Ammon's horn (tissue), 1 donor: ENCODE measurements at places on chromosomes 7 and 10.

- DNase-seq: no peak
These were observed 1.5 kb downstream of the STX1A start for GRCh38 chr7:73717991-73718405.

DNA sequence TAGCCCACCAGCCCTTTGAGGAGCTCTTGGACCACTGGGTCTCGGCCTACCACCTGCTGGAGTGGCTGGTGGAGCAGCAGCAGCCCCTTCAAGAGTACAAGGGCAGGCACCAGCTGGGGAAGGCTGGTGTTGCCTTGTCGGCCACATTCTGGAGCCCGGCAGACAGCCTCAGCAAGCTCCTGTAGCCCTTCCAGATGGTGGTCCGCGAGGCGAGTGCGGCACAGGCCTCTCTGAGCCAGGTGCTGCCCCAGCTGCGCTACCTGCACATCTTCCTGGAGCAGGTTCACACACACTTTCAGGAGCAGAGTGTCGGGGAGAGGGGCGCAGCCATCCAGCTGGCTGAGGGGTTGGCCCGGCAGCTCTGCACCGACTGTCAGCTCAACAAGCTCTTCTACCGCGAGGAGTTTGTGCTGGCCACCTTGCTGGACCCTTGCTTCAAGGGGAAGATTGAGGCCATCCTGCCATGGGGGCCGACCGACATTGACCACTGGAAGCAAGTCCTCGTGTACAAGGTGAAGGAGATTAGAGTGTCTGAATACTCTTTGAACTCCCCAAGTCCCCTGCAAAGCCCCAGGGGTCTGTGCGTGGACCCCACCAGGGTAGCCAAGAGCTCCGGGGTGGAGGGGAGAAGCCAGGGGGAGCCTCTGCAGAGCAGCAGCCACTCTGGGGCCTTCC lies 7.0 kb upstream of the ACTR3C start:
- DNase-seq: no peak

DNA sequence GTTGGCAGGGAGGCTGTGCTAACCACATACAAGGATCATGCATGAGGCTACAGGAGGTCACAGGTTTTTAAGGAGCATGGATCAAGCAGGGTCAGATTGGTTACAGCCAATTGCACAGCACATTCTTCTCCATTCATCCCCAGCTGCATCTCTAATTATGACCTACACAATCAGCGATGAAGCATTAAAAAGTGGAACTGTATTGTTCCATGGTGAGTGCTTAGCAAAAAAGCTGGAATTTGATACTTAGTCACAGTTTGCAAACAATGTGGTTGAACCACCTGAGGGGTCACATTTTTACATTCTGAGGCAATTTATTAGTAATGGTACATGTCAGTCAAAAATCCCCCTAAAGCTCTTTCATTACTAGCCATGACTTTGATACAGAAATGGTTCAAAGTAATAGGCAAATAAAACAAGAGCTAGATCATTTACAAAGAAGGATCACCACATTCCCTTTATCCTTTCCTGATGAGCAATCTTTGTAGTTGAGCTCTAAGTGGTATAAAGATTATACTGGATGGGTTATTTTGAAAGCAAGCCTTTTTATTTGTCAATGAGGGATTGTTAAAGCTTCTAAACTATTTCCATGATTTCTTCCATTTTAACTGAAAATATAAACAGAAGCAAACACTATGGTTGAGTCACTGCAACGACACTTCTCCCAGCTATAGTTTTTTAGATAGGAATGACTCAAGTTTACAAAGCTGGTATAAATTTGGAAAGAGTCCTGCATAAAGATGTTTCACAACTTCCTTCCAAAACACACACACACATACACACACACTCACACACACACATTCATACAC lies 217.8 kb upstream of the SEMA3A start:
- no peak for DNase-seq

GRCh38 chr7:106606120-106606519 lies 54.8 kb downstream of the CCDC71L start:
- no peak for DNase-seq

- DNase-seq: no peak
These were observed 78.0 kb downstream of the INPP5A start for GRCh38 chr10:132615341-132616169.

DNA sequence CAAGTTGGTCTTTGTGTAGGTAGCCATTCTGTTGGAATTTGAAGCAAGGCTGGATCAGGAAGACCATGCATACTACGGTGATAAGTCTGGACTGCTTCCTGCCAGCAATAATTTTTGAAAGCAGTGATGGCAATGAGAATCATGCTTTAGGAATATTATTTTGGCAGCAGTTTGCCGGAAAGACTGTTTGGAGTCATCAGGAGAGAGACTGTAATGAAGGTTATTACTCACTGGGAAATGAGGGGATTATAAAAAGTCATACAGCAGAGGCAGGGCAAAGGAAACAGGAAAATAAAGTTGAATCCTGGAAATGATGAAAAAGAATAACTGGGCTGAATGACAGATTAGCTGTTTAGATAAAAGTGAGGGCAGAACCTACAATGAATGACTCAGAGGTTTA lies 1136.8 kb upstream of the AUTS2 start:
- no peak for DNase-seq

GRCh38 chr10:35643151-35644049 lies 1.3 kb upstream of the FZD8 start:
- DNase-seq: peak; percentile 72

GRCh38 chr10:132283604-132284382 lies 24.0 kb downstream of the STK32C start:
- DNase-seq: no peak

- no peak for DNase-seq
These were observed 882 bp upstream of the GAL3ST4 start for GRCh38 chr7:100169147-100169850.

- no peak for DNase-seq
These were observed 85.2 kb downstream of the ANKIB1 start for GRCh38 chr7:92330835-92331438.

GRCh38 chr7:42207420-42207819 lies 29.6 kb downstream of the GLI3 start:
- DNase-seq: no peak

DNA sequence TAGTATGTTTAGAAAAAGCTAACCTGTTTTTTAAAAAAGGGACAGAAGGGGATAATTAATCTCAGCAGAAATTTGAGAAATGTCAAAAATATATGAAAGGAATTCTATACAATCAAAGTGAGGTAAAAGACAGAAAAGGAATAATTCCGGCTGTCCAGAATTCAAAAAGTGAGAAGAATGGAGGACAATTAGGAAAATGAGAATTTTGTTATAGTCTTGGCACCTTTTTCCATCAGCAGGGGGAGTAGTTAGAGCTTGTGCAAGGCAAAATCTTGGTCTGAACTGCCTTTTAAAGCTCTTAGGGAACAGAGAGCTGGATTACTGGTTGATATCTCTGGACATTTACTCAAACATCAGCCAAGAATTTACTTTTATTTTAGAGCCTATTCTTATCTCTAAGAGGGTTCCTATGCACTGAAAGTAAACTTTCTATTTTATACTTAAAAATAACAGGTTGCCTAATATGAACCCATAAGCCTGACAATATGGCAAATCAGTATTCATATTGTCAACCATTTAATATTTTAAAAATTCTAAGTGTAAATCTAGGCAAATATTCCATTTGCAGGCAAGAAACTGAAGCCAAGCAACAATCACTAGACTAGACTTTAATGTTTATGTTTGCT lies 185.6 kb downstream of the ANK3 start:
- peak; percentile 56 for DNase-seq

- DNase-seq: peak; percentile 51
These were observed 10.9 kb downstream of the TECPR1 start for GRCh38 chr7:98240961-98241673.

- no peak for DNase-seq
These were observed 88.5 kb upstream of the TCERG1L start for GRCh38 chr10:131399981-131400380.

GRCh38 chr10:107914450-107915214 lies 750.1 kb upstream of the SORCS1 start:
- peak; percentile 4 for DNase-seq

- no peak for DNase-seq
These were observed 17.8 kb downstream of the RGS10 start for GRCh38 chr10:119524720-119525070.

- DNase-seq: no peak
These were observed 6.7 kb downstream of the RNF216 start for GRCh38 chr7:5774790-5775189.

DNA sequence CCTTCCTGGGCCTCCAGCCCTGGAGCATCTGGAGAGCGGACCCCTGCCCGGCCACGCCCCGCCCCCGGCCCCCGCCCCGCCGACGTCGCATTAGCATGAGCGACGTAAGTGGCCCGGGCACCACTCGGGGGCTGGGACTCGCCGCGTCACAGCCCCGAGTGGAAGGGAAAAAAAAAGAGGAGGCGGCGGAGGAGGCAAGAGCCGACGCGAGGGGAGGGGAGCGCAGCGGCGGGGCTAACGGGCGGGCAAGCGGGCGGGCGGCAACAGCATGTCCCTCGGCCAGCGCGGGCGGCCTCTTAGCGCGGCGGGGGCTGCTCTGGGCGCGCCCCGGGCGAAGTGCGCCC lies at the start of gene SLC18A3:
SLC18A3 (plus strand) TSS at position 197 of the 344 bp plus-strand sequence. CDS start 431 bp downstream, outside the sequence.
- DNase-seq: no peak

DNA sequence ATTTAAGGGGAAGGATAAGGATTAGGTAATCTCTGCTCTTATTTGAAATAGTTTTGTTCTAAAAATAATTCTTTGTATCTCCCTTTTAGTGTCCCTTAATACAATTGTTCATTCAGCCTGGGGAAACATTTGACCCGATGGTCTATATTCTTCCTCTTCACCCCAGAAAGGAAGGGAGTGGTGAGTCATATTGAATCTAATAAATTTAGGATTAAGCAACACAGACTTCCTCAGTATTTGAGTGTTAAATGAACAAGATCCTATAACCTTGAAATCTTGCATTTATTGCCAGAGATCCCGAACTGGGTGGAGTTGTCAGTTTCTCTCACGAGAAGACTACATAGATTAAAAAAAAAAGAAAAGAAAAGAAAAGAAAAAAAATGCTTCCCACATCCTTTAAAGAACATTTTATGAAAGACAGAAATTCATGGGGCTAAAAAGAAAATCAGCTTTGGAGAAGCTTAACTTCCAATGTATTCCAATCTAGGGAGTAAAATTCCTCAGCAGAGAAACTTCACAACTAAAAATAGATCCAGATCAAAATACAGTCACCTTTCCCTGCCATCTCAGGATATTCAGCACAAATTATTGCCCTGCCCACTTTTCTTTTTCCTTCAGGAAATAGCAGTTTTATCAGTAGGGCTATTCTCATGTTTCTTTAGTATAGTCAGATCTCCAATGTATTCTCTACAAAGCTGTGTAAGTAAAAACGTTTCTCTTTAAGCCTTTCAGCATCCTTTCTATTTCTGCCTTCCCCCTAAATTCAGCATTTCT lies 82.2 kb downstream of the SEMA3D start:
- DNase-seq: no peak

DNA sequence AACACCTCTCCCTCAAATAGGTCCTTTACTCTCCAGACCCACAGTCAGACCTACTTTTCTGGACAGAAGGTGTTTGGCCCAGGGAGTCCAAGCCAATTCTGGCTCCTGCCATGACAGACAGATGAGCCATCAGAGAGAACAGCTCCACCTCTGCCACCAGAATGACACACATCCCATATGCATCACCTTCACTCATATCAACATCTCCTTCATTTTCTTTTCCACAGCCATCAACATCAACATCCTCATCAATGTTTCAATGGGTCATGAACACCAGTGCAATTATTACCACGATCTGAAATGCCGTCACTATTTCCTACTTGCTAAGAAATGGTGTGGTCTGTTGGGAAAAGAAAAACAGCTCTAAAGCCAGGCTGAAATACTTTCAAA lies 67.9 kb downstream of the CCDC71L start:
- DNase-seq: no peak

DNA sequence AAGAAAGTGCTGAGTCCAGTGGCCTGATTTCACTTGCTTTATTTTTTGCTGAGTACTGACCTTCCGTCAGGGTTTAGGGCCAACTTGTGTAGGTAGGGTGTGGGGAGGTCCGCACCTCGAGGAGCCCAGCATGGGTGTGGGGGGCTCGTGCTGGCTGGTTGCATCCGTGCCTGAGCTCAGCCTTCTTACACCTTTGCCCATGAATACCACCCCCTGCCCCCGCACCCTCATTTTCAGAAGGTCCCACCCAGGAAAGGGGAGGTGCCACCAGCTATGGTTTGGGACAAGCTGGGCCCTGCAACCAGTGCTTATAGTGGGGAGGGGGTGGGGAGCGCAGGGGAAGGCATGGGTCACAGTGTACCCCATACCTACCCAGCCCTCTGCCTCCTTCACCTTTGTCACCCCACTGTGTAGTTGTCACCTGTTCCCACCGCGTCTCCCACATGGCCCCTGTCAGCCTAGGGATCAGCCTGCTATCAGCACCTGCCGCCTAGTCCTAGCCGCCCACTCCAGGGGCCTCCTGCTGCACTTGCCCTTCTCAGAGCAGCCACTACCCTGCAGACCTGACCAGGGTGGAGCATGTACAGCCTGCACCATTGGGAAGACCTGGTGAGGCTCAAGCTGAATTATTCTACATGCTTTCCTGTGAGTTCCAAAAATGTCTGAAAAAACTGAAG lies 146.2 kb upstream of the RET start:
- DNase-seq: no peak

DNA sequence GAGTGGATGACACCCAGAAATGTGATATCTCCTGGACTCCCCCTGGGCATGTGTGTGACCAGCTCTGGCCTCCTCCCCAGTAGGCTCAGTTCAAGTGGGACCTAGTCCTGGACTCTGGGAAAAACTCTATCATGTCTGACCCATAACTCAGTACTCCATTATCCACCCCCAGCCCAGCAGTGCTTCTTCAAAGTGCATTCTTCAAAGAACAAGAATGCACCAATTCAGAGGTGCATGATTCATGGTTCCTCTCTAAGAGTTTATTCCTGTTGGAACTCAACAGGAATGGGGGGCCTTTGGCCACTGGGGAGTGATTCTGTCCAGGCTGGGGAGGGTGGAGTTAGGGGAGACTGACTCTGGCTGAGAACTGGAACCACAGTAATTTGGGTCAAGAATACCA lies 173.6 kb upstream of the CXCL12 start:
- DNase-seq: no peak

- no peak for DNase-seq
These were observed 516.7 kb downstream of the NEBL start for GRCh38 chr10:20380401-20380800.

DNA sequence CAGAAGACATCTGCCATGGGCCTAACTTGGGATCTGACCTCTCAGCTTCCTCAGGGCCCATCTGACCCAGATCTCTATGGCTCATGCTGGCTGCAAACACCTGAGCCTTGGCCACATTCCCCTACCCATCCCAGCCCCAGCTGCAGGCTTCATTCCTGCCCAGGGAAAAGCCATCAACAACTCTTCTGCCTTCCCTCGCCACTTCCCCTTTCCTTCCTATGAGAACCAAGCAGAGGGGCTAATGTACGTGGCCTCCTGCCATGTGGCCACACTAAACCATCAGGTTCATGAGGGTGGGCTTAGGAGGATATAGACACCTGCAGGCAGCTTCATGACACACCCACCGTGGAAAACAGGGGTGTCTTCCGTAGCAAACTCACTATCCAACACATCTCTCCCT lies 312.2 kb downstream of the GALNT17 start:
- no peak for DNase-seq

DNA sequence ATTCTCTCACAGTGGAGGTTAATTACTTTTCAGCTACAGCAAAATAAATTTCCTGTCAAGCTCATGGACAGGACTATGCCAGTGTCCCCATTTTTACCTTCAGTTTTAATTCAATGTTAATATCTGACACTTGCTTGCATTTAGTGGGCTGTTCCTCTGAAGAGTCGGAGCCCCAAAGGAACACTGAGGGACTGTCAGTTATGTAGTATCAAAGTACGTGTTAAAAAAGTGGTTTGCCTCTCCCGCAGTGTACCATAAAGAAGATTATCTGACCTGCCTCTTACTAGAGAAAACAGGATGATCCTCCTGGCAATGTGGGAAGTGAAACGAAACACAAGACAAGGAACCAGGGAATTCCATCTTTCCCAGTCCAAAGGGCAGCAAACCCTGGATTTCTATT lies 1010.9 kb upstream of the PHF14 start:
- no peak for DNase-seq
